Coronary artery (tissue), 2 donors: ENCODE measurements at places on chromosomes 16 and 17.

- DNase-seq: no peak
Measured at GRCh38 chr17:3879186-3879585, 13.7 kb downstream of the CAMKK1 start.

- DNase-seq: no peak
Measured at GRCh38 chr16:48503336-48503735, 106.6 kb downstream of the N4BP1 start.

DNA sequence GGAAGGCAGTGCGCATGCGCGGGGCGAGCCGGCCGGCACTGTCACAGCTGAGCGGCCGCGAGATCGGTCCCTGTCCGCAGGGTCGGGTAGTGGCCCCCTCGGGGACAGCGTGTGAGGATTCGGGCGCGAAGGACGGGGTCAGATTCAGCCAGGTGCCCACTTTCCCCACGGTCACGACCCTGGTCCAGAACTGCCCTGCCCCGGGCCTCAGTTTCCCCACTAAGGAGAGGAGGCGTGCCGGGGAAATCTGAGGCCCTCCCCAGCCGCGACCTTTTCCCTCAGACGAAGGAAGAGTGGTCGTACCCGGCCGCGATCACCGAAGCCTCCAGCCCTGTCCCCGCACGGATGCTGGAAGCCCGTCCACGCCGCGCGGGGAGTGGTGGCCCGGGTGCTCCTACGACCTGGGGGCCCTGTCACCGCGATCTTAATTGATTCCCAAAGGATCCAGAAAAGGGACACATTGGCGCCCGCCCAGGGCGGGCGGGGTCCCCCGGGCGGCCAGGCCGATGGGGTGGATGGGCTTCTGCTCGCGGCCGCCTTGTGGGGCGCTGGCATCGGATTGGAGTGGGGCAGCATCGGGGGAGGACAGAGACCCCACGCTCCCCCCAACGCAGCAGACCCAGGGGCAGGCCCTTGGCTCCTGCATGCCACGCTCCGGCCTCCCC lies 57.7 kb downstream of the SRL start:
- no peak for DNase-seq

DNA sequence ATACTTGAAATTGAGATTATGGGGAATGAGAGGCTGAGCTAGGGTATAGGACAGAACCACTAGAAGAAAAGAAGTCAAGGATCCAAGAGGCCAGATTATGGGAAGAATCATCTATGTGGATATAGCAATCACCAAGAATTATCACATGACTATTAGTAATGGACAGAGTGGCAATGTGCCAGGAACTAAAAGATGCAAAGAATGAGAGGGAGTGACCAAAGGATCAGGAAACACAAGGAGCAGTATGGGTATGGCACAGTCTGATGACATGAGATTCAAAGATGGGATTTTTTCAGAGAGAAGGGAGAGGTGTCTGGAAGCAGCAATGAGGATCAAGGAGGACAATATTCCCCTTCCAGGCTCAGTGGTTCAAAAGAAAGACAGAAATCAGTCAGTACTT lies 212.2 kb downstream of the AATF start:
- no peak for DNase-seq

GRCh38 chr17:72751746-72752145 lies 340.7 kb downstream of the SLC39A11 start:
- no peak for DNase-seq

- DNase-seq: no peak
Measured at GRCh38 chr17:53336281-53336680, 486.4 kb upstream of the KIF2B start.

DNA sequence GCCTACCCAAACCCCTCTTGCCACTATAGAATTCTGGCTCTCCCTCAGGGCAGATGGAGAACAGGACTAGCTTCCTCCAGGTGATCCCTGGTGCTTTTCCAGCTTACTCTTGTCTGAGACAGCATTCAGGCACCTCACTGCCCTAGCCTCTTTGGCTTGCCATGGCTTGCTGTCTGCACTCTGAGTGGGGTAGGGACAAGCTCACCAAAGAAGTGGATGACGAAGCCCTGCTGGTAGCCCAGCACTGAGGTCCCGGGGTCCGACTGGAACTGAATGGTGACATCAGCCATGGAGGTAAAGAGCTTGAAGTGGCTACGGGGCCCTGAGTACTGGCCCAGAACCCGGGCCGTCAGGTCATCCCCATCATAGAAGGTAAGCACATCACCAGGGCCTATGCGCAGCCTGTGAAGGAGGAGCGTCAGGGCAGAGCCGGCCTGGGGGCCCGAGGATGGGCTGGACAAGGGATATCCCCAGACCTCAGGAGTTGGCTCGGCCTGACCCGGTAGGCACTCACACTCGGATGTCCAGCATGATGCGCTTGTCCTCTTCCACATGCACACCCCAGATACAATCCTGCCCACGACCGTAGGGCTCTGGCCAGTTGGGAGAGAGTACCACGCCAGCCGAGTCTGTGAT lies 7.6 kb upstream of the PHF12 start:
- no peak for DNase-seq

DNA sequence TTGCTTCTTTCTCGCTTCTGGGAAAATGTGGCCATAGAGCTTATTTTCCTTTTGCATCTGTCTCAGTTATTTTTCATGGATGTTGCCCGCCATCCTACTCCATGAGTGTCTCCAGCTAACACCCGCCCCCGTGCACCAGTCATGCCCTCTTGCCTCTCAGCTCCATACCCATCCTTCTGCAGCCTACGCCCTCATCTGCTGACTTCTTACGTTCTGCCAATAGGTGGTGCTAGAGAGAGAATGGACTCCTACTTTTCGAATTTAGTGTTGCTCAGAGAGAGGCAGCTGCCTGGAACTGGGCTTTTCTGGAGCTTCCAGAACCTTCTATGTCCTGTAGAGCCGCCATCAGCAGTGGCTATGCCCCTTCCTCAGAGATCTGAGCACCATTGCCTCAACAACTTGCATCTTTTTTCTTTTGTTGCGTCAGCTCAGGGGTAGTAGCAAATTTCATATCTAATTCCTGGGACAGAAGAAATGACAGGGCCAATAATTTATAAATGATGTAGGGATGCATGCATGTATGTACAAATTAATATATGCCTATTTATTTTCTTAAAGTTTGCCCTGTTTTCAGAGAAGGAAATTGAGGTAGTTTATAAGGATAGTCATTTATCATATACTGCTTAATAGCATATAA lies 119.7 kb upstream of the MYOCD start:
- DNase-seq: no peak

GRCh38 chr16:17358846-17359245 lies 111.9 kb downstream of the XYLT1 start:
- no peak for DNase-seq

- DNase-seq: no peak
Measured at GRCh38 chr17:68867759-68868516, 87.3 kb downstream of the ABCA8 start.

- DNase-seq: no peak
Measured at GRCh38 chr16:1156983-1157638, 4.2 kb downstream of the CACNA1H start.

DNA sequence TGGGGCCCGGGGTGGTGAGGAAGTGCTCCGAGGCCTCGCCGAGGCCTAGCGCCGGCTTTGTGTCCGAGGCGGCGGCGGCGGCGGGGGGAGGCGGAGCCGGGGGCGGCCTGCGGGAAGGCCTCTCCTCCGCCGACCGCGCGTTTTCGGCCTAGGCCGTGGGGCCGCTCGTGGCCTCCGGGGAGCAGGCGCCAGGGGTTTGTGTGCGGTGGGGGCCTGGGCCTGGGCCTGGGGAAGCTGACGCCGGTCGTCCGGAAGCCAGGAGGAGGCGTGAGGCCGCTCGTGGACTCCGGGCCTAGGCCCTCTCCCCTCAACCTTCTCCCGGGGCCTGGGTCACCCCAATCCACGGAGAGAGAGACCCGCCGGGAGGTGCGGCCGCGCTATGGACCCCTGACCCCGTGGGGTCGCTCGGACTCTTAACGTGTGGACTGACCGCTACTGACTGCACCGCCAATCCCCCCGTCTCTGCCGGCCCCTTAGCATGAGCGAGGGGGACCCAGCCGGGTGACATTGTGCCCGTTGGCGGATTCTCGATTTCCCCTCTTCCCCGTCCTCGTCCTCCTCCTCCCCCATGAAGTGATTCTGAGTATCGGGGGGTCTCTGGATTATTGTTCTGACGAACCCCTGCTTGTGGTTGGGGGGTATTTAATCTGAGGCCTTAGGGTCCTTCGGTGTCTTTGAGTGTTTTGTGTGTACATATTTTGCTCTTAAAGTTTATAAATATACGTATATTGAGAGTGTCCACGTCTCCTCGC lies 660 bp downstream of the RBBP6 start:
- no peak for DNase-seq
